ENCODE measurements at places on chromosomes 2 and 18. TPM values are rescaled to one million over a fixed set of nuclear protein-coding genes. Genes with fewer than 3 reads are reported as not detected.

The AUP1 gene
- total RNA-seq: 68.7 TPM

The PLGLB2 gene
- 2.6 TPM for total RNA-seq

The VSNL1 gene
- 3.3 TPM for total RNA-seq

The SCG2 gene
- 1.1 TPM for total RNA-seq

The ERBB4 gene
- 104 TPM for total RNA-seq

The LIPG gene
- total RNA-seq: 32.1 TPM

The APCDD1 gene
- 133 TPM for total RNA-seq

The MAPRE3 gene
- 7.0 TPM for total RNA-seq

The MYO5B gene
- total RNA-seq: 27.9 TPM

The CETN1 gene
- total RNA-seq: not detected

The CDK15 gene
- 1.3 TPM for total RNA-seq

The LYPD1 gene
- 57.0 TPM for total RNA-seq

The GPR35 gene
- total RNA-seq: 2.5 TPM

The C2orf78 gene
- total RNA-seq: not detected

The CGREF1 gene
- total RNA-seq: 3.6 TPM

The SLC4A1AP gene
- 21.4 TPM for total RNA-seq

The KHK gene
- 18.2 TPM for total RNA-seq

The TMEM169 gene
- 4.3 TPM for total RNA-seq

The INHBB gene
- 0.82 TPM for total RNA-seq

The TBR1 gene
- total RNA-seq: 0.29 TPM

The CELF4 gene
- total RNA-seq: 4.3 TPM

The CNDP1 gene
- total RNA-seq: 0.23 TPM

The TNFRSF11A gene
- total RNA-seq: 6.2 TPM

The SCTR gene
- total RNA-seq: 3.7 TPM

The NGEF gene
- 1.7 TPM for total RNA-seq

The UGT1A3 gene
- not detected for total RNA-seq

The PDCD1 gene
- 0.58 TPM for total RNA-seq

The GREB1 gene
- 18.3 TPM for total RNA-seq

The GKN2 gene
- total RNA-seq: 0.53 TPM

The CHST10 gene
- 17.0 TPM for total RNA-seq

The LHCGR gene
- 1.3 TPM for total RNA-seq

The ANKRD29 gene
- 2.0 TPM for total RNA-seq

The BOLL gene
- total RNA-seq: 0.23 TPM

The CNRIP1 gene
- 22.1 TPM for total RNA-seq

The CD207 gene
- total RNA-seq: not detected

The RAMP1 gene
- total RNA-seq: 26.7 TPM

The ATF2 gene
- total RNA-seq: 67.7 TPM

The DHX57 gene
- total RNA-seq: 22.2 TPM

The CNPPD1 gene
- total RNA-seq: 39.4 TPM

The SLC9A4 gene
- total RNA-seq: 12.9 TPM

The L3MBTL4 gene
- 10.7 TPM for total RNA-seq

The SALL3 gene
- 10.9 TPM for total RNA-seq
